ENCODE measurements at places on chromosomes 13 and 19.

DNA sequence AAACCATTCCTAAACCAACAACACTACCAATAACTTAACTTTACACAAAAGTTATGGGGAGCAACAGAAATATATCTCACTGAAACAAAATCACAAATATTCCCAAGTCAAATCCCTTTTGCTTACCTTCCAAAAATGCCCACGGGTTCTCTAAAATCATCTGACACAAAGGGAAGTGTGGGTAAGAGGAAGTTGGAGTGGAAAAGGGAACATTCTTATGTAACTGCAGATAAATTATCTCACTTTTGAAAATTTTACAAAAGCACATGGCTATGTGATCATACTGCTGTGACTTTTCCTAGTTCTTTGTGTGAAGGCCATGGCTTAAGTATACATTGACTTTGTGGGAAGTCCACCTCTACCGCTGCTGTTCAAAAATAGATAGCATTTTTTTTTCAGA, 350.5 kb downstream of the GPC6 start:
- no peak for DNase-seq

- no peak for DNase-seq
Observed at GRCh38 chr13:110070511-110071120, 236.3 kb downstream of the COL4A1 start.

- DNase-seq = no peak
Observed at GRCh38 chr13:74835579-74835978, 646.4 kb downstream of the TBC1D4 start.

DNA sequence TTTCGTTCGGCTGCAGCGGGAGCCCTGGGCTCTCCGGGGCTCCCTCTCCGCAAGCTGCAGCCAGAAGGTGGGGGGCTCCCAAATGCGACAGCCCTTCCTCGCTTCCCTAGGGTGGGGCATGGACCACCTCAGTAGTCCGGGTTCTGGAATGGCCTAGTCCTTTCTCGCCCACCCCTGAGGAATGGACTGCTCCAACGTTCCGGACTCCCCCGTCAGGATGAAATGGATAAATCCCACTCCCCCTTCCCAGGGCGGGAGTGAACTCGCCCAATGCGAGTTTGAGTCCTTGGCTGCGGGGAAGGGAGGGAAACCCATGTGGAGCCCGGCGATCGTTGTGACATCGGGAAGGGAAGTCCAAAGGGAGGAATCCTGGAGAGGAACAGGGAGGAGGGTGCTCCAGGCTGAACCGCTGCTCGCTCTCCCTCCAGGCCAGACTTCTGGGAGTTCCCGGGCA, 5.5 kb downstream of the HRC start:
- DNase-seq = no peak

- DNase-seq = peak; percentile 64
Observed at GRCh38 chr19:3573858-3574637, 1.3 kb downstream of the HMG20B start.

GRCh38 chr19:14497228-14497921, 1.4 kb upstream of the GIPC1 start:
- DNase-seq = no peak

- no peak for DNase-seq
Observed at GRCh38 chr13:109384491-109385241, 401.7 kb downstream of the IRS2 start.

- no peak for DNase-seq
Observed at GRCh38 chr13:57918086-57918485, 286.5 kb downstream of the PCDH17 start.

DNA sequence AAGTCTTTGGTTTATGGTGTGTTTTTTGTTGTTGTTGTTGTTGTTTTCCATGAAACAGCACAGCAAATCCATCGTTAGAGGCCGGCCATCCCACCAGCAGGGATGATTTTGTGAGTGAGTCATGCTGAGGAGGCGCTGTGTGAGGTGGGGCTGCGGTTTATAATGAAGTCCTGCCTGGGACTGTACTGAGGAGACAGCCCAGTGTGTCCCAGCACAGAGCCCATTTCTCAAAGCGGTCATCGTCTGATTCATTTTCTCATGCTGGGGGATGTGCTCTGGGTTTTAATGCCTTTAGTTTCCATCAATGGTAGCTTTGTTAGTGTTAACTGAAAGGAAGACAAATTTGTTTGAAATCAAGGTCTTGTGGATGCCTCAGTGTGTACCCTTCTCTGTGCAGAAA, 129.3 kb upstream of the SERP2 start:
- DNase-seq = no peak

DNA sequence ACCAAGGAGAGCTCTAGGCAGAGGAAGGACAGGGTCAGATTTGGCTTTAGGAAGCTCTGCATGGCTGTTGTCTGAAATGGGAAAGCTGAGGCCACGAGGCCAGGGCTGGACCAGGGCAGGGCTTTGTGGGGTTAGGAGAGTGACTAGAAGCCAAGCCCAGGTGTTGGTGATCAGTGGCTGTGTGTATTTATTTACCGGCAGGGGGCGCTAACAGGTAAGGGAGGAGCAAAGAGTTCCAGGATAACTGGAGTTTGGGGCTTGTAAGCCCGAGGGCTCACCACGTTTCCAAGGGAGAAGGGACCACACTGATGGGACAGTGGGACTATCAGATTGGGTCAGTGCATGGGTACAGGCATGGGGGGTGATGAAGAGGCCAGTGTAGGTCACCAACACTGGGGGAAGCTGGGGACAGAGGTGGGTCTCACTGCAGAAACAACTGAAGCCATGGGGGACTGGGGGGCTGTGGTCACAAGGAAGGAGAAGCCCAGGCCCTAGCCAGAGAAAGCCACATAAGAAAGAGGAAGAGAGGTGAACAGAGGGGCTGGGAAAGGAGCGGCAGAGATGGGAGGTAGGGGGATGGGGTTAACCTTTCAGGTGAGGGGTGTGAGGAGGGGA, 3.9 kb downstream of the TMEM147 start:
- peak; percentile 50 for DNase-seq
